ENCODE measurements at places on chromosomes 6 and 20.
A peak's percentile ranks its signal among the peaks of the same experiment; 100 is the strongest.

- no peak for DNase-seq
Measured at GRCh38 chr6:15171026-15171425, 74.8 kb upstream of the JARID2 start.

DNA sequence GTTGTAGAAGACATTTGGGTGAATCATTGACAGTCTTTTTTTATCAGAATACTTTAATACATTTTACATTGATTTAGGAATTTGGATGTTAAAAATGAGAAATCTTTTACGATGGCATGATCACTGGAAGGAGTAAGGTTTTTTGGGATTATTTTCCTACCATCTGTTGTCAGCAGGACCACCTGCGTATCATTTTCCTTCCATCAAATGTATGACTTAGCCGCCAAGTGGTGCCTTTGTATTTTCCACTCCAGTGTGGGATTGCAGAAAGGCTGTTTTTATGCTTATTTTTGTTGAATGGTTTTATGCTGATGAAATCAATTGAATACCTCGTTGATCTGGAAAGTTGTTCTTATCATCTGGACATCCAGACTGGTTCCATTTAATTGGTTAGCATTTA lies 35.8 kb downstream of the AKAP12 start:
- no peak for DNase-seq

GRCh38 chr20:13042458-13042794 lies 33.7 kb downstream of the SPTLC3 start:
- DNase-seq: no peak

DNA sequence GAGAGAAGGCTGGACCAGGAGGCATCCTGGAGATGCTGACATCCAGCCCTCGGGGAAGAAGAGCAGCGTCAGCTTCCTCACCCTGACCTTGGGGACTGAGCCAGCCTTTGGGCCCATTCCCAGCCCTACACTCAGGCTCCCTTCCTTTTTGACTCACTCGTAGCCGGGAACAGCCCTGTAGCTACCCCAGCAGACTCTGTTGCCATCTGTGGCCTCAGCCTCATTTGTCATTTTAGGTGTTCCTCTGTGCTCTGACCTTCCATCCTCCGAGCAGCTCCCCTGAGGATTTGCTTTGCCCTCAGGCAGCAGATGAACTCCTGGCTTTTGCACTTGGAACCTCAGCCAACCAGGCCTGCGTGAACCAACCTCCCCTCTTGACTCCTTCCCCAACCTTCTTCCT lies 67.5 kb downstream of the ELOVL2 start:
- no peak for DNase-seq

DNA sequence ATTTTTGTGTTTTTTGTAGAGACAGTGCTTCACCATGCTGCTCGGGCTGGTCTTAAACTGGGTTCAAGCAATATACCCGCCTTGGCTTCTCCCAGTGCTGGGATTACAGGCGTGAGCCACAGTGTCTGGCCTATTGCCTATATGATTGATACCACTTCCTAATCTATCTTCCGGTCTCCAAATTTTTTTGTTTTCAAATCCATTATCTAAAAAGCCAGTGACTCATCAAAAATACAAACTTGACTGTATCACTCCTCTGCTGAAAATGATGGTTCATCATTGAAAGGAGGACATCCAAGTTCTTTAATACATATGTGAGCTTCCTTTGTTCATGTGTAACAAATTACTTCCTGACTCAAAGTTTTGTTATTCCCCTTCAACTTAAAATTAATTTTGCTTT lies 35.5 kb downstream of the FAM8A1 start:
- no peak for DNase-seq

GRCh38 chr6:144659202-144660182 lies 374.4 kb downstream of the UTRN start:
- DNase-seq: no peak

DNA sequence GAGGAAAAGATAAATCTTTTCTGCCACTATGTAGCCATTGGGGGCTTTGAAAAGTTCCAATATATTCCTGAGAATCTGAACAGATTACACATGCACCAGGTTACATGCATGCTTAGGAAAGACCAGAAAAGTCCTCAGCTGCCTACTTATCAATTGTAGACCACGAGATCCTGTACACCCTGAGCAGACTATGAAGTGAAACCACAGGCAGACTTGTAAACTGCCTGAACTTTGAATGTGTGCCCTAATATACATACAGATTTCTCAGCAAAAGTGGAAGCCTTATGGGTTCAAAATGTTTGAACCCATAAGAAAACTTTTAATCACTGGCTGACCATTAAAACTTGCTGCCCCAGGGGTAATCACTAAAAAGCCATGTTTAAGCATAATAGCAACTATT lies 273.5 kb upstream of the RUNX2 start:
- DNase-seq: no peak

DNA sequence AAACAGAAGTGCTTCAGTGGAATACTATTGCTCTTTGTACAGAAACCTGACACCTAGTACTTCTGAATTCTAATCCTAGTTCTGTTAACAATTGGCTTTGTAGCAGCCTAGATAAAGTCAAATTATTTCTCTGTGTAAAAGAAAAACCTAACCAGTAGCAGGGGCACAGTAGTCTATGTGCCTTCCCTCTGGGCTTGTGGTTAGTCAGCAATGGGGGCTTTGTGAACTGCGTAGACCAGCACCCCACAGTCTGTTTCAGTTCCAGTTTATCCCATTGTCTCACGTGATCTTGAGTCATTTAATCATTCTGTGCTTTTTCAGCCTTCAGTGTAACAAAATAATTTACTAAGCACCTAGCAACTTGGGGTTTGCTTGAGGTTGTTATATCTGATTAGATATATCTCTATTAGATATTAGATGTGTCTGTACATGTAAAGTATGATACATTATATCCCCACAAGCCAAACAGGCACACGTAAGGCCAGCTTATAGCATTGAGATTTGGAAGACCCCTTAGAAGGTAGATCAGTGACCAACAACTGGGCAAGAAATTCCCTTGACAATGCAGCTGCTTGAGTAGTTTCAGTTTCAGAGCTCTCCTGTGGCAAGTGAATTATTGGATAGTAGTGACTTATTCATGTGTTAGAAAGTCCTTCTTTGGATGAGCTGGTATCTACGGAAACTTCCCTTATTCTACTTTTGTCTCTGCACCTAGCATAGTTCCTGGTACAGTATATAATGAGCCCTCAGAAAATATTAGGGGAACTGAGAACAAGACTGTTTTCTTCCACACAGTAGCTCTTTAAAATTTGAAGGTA lies 27.9 kb upstream of the CCR6 start:
- DNase-seq: no peak

DNA sequence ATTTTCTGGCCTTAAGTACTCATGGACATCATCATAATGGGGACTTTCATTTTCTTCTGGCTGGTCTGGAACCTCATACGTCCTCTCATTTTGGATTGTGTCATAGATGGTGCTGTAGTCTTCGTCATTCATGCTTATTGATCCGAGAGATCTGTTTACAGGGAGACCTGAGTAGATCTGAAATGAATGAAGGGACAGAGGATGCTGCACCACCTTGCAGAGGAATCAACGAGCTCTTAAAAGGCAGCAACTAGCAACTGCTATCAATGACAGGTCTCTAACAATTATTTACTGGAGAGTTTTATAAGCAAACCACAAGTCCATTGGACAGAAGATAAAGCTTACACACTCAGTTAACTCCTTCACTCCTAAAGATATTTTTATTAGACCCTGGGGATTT lies 49.7 kb upstream of the ENPP4 start:
- no peak for DNase-seq

DNA sequence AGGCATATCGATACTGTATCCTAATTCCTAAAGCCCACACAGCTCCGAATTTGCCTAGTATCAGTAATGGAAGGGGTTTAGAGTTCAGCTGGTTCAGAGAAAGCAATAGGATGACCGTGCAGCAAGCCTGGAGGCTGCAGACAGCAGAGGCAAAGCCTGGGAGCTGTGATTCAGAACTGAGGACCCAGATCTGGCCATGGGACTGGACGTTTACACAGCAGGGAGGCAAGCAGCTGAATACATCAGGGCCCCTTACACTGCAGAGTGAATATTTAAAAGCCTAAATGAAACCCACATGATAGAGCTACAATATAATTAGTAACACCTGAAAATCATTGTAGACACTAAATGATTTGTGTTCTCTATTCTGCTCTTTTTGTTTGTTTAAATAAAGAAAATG lies 38.0 kb downstream of the ELOVL2 start:
- DNase-seq: no peak

- DNase-seq: no peak
Measured at GRCh38 chr20:58306421-58307261, 2.9 kb upstream of the RAB22A start.

GRCh38 chr6:7154341-7155139 lies 46.8 kb downstream of the RREB1 start:
- DNase-seq: no peak

- DNase-seq: peak; percentile 88
Measured at GRCh38 chr20:62156592-62157386, 13.2 kb downstream of the SS18L1 start.

DNA sequence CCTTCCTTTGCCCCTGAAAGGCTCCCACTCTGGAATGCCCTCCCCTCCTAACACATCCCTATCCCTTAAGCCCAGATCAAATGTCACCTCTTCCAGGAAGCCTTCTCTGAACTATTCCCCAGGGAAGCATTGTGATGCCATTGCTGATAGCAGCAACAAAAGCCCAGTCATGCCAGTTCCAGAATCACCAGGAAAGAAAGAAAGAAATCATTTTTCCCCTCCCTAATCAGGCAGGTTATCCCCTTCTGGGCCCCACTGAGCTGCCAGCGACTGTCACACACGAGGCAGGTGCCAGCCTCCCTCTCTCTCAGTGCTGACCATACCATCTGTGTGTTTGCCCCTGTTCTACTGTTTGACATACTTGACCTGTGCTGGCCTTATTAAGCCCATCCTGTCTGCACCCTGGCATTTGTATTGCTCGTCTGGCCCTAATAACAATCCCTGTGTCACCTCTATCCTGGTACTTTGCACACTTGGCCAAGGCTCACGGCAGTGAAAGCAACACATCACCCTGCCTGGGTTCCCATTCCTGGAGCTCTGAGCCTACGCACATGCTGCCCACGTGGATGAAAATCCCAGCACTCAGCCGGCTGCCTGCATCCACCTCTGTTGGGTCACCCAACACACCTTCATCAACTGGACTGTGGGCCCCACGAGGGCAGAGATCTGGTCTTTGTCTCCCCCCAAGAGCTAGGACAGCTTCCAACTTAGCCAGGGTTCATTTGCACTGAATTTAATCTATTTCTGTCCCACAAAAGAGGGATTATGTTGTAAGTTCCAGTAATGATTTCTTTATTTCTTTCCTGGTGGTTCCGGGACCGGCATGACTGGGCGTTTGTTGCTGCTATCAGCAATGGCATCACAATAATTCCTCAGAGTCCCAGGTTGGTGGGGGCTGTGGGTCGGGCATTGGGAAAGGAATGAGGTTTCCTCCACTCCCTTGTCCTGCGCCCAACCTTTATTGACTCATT lies 5.3 kb upstream of the BPIFB1 start:
- peak; percentile 20 for DNase-seq

GRCh38 chr6:86107985-86108384 lies 465.3 kb upstream of the SYNCRIP start:
- no peak for DNase-seq

Measured in cardiac septum (tissue), 1 donor.